ENCODE measurements at places on chromosomes 1 and 21.

DNA sequence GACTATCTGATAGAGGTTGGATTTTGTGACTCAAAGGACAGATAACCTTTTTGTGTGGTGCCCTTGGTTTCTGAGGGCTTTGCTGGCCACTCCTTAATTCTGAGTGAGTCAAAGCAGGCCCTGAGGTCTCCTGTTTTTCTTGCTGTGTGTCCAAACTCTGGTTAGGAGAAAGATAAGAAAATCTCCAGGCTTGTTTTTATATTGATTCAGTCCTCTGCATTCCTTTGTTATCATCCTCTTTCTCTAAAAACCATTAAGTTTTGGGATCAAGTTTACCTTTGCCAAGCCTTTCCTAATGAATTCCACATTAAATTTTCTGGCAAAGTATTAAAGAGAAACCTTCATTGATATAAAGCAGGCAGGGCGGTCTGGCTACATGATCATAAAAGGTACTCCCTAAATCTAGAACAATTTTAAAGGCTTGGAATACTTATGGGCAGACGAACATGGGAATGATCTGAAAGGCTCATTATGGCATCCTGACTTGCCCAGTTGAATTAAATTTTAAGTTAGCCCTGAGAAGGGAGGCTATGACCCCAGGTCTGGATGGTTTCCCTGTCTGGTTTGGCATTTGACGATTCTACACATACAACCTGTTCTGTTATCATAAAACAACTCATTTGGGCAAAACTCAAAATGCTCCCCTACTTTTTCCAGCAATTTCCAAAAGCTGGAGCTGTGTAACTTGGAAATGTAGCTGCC is 20.8 kb downstream of the ZBTB8B start:
- no peak for DNase-seq

DNA sequence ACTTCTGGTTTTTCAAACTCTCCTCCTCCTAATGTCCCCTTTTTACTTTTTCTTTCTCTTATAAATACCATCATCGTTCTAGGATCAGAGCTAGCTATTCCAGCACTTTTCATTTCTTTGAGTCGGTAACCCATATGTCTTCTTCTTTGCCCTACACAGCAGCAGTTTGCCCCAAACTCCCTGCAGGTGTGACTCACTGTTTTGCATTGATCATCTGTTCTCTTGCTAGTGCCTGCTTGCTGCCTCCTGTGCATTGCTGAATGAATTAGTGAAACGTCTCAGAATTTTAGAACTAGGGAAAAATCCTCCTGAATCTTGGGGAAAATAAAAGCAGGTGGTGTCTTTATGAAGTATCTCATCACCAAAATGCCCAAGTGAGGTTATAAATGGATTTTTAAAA is 21.7 kb downstream of the KCNK2 start:
- DNase-seq: no peak

- no peak for DNase-seq
Measured at GRCh38 chr1:54400329-54400728, 5.9 kb downstream of the SSBP3 start.

GRCh38 chr1:218779341-218780100 is 394.2 kb upstream of the LYPLAL1 start:
- DNase-seq: no peak

- DNase-seq: no peak
Measured at GRCh38 chr1:188295157-188295556, 1466.4 kb downstream of the PLA2G4A start.

Data from NCI-H2227 treated with DMSO at 0.1 percent for 48 hours (cell line).